ENCODE measurements at places on chromosomes 5 and 9. TPM values are rescaled to one million over a fixed set of nuclear protein-coding genes. Genes with fewer than 3 reads are reported as not detected.

The CD14 gene
- total RNA-seq, result 74.1 TPM

The CACNA1B gene
- total RNA-seq, result 0.41 TPM

The WDR38 gene
- not detected for total RNA-seq

The LMAN2 gene
- 134 TPM for total RNA-seq

The CCDC187 gene
- not detected for total RNA-seq

The C9 gene
- total RNA-seq, result not detected

The BTNL8 gene
- 0.48 TPM for total RNA-seq

The ALDH1A1 gene
- 24.0 TPM for total RNA-seq

The LYRM7 gene
- 7.5 TPM for total RNA-seq

The KIF20A gene
- 4.3 TPM for total RNA-seq

The CNTFR gene
- 23.3 TPM for total RNA-seq

The HAVCR1 gene
- not detected for total RNA-seq

The TSLP gene
- total RNA-seq, result 1.8 TPM

The FAM78A gene
- 55.3 TPM for total RNA-seq

The CXXC5 gene
- total RNA-seq, result 59.5 TPM

The TMEFF1 gene
- not detected for total RNA-seq

The CTXN3 gene
- total RNA-seq, result not detected

The HMMR gene
- total RNA-seq, result 2.0 TPM

The CAMLG gene
- 21.9 TPM for total RNA-seq

The PCDHB16 gene
- total RNA-seq, result 5.3 TPM

The SPATA31D4 gene
- total RNA-seq, result not detected

The CTSV gene
- not detected for total RNA-seq

DNA sequence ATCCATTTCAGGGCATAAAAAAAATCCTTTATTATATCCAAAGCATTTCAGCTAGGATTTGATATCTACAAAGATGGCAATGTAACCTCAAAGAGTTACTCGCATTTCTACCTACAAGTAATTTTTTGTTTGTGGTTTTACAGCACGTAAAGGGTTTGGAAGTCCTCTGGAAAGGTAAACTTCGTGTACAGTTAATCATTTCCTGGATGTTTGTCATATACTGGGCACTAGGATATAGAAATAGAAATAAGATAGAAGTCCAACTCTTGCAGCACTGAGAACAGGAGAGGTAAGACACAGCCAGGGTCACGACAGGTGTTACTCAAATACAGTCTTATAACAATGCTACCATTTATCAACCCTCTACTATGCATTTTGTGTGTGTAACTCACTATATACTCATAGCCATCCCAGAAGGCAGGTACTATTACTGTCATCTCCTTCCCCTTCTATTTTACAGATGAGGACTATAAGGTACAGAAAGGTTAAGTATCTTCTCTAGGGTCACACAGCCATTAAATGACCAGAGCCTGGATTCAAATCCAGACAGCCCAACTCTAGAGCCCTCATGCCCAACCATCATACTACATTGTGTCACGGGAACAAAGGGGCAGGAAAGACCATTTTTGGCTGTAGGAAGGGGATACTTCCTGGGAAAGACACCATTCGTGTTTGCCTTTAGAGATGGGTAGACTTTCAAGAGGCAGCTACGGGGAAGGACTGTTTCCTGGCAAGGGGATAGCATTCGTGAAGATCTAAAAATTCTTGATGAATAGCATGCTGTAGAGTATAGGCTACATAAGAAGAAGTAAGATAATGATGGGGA is 19.0 kb downstream of the NDUFA8 start:
- DNase-seq, result no peak

- DNase-seq, result no peak
Measured at GRCh38 chr5:39661026-39661779, 236.4 kb upstream of the DAB2 start.

DNA sequence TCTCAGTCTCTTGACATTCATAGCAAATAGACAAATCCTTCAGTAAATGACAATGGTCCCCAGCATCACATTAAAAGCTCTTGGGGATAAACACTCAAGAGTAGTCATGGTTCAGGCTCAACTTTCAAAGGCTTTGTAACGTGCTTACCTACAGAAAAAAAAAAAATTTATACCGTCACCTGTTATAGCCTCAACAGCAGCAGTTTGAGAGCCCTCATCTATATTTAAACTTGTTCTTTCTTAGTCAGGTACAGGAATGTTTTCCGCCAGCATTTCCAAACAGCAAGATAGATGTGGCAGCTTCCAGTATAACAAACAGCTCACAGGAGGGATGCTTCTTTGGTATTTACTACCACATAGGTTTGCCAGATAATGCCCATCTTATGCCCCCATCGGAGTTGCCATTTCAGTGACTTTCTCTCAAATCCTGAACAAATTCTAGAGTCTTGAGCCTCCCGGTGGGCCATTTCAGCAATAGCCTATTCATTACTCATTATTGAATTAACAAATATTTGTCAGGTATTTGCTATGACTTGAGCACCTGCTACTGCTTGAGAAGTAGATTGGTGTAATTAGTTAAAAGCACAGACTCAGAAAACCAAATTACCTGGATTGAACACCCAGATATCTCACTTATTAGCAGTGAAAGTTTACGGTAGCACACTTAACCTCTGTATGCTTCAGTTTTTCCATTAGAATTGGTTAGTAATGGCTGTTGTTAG is 470.0 kb downstream of the EBF1 start:
- DNase-seq, result no peak

DNA sequence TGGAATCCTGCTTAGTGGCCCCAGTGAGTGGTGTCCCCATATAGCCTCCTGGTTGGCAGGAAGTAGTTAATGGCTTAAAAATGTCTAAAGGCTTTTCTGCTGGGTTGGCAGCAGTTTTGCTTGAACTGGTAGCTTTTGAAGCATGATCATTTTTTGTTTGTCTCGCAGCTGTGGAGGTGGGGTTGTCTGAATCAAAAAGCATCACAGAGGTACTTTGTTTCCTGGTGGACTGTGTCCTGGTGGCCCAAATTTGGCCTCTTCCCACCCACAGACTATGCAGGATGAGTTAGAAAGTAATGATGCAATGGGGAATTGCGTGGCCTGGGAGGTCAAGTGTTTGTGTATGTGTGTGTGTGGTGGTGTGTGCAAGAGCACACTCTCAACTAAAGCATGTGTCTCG is 322.7 kb downstream of the ARHGEF28 start:
- DNase-seq, result no peak

GRCh38 chr5:177457852-177458681 is 11.5 kb downstream of the PRR7 start:
- no peak for DNase-seq

DNA sequence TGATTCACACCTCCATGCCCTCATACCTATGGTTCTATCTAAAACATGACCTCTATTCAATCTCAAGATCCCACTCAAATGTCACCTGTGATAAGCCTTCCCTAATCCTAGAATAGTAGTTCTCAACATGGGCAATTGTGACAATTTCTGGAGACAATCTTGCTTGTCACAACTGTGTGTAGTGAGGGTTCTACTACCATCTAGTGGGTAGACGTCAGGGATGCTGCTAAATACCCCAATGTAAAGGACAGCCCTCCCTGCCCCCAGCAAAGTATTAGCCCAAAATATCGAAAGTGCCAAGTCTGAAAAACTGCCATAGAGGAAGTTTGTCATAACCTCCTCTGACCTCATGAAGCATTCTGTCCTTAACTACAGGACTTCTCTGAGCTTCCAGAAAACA is 32.0 kb downstream of the TBCA start:
- DNase-seq, result no peak

GRCh38 chr9:99832558-99832864 is 10.8 kb downstream of the NR4A3 start:
- DNase-seq, result no peak

GRCh38 chr9:78519786-78520185 is 222.9 kb downstream of the PSAT1 start:
- no peak for DNase-seq

GRCh38 chr5:170632266-170632984 is 128.6 kb downstream of the KCNIP1 start:
- no peak for DNase-seq

GRCh38 chr5:11385251-11385900 is 518.9 kb downstream of the CTNND2 start:
- no peak for DNase-seq

- DNase-seq, result peak; percentile 86
Measured at GRCh38 chr5:139745800-139746690, 49.6 kb upstream of the PSD2 start.

DNA sequence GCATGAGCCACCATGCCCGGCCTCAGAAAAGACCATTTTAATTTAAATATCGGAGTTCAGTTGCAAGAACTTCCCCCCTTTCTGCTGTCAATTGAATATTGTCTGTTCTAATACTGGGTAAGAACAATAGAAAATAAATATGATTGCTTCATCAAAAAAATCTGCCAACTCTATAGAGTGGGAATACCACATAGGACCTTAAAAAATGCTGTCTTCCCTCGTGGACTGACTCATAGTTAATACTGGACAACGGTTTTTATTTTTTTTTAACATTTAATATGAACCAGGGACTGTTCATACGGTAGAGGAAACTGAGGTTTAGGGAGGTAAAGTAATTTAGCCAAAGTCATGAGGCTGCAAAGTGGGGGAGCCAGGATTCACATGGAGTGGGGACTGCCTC is 9.7 kb downstream of the ZNF462 start:
- no peak for DNase-seq

- DNase-seq, result no peak
Measured at GRCh38 chr5:9156282-9156681, 389.6 kb downstream of the SEMA5A start.

- no peak for DNase-seq
Measured at GRCh38 chr5:14421851-14422250, 159.7 kb upstream of the OTULINL start.

DNA sequence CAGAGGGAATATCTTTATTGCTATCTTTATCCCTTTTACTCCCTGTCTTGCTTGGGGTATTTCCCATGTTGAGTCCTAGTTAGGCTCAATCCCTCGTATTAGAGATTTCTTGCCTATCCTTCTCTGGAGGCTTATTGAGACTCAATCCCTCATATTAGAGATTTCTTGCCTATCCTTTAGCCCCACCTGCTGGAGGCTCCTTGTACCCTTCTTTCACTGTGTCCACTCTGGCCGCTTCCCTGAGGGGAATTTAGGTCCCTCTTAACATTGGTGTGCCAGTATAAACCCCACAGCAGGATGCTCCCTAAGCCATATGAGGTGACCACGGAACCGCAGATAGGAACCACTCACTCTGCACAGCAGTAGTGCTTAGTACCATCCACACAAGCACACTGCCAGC is 110.7 kb upstream of the MAMDC2 start:
- no peak for DNase-seq

GRCh38 chr5:16995372-16995771 is 59.3 kb upstream of the MYO10 start:
- no peak for DNase-seq

DNA sequence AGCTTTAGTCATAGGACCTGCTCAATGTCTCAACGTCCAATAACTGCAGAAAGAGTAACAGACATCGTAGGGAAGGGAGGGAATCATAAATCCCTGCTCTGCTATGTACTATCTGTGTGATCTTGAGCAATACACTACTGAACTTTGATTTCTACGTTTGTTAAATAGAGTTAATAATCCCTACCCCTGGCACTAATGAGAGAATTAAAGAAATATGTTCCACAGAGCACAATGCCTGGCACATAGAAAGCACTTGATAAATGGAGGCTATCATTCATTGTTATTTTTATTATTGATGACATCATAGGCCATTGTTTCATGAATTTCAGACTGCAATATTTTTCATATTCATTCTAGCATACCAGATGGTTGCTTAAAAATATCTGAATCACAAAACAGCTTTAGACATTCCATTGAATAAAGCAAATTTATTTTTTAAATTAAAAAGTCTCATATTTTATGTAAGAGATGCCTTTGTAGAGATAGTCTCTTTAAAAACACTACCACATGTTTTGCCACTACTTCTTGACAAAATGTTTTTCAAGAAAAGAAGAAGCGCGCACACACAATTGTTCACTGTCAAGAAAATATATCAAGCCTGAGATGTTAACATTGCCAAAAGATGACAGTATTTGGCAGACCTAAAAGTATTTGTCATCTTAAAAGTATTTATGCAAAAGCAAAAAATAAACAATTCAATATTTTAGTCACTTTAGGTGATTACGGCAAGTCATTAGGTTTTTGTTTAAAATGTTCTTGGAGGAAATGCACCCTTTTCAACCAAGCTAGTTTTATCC is 108.5 kb downstream of the EBF1 start:
- DNase-seq, result no peak

- DNase-seq, result no peak
Measured at GRCh38 chr9:2506321-2506720, 115.3 kb upstream of the VLDLR start.

- no peak for DNase-seq
Measured at GRCh38 chr9:694092-694402, 147.4 kb upstream of the DMRT1 start.

DNA sequence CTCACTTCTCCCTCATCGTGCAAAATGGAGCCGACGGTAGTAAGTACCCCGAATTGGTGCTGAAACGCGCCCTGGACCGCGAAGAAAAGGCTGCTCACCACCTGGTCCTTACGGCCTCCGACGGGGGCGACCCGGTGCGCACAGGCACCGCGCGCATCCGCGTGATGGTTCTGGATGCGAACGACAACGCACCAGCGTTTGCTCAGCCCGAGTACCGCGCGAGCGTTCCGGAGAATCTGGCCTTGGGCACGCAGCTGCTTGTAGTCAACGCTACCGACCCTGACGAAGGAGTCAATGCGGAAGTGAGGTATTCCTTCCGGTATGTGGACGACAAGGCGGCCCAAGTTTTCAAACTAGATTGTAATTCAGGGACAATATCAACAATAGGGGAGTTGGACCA is 979 bp downstream of the PCDHGA12 start:
- no peak for DNase-seq

DNA sequence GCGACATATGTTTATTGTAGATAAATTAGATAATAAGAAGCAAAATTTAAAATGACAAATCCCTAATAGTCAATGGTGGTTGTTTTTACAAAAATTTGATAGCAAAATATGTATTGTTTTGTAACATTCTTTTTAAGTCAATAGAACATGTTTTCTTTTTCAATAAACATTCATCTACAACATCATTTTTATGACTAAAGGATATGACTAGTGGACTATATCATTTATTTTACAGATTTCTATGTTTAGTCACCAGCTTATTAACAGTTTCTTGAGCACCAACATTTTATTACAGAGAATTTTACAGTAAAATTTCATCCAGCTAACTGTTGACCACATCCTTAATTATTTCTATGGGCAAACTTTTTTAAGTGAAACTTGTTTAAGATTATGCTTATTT is 114.7 kb upstream of the IL7R start:
- DNase-seq, result no peak

GRCh38 chr5:156560002-156560401 is 233.0 kb downstream of the SGCD start:
- no peak for DNase-seq

DNA sequence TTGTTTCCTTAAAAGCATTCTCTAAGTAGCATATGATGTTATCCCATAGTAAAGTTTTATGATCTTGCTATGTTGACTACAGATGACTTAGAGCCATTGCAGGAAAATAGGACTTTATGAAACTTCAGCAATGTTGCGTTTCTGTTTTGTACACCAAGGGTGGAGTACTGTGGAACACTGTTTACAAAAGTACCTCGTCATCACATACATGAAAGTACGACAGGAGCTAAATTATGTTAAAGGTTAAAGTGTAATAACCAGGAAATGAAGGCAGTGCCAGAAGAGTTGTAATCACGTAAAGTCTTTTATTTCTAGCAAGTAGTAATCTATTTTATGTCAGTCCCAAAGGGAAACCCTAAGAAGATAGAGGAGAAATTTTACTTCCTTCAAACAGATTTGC is 50.9 kb downstream of the C9orf85 start:
- DNase-seq, result no peak

- DNase-seq, result no peak
Measured at GRCh38 chr5:135568246-135568645, 10.5 kb downstream of the CXCL14 start.

- DNase-seq, result no peak
Measured at GRCh38 chr5:146947181-146947941, 68.8 kb upstream of the PPP2R2B start.
